Lower leg skin (tissue), 4 donors: ENCODE measurements at places on chromosomes 2 and 18.

- DNase-seq, result no peak
These were observed 585.0 kb upstream of the CHAC2 start for GRCh38 chr2:53182601-53183000.

DNA sequence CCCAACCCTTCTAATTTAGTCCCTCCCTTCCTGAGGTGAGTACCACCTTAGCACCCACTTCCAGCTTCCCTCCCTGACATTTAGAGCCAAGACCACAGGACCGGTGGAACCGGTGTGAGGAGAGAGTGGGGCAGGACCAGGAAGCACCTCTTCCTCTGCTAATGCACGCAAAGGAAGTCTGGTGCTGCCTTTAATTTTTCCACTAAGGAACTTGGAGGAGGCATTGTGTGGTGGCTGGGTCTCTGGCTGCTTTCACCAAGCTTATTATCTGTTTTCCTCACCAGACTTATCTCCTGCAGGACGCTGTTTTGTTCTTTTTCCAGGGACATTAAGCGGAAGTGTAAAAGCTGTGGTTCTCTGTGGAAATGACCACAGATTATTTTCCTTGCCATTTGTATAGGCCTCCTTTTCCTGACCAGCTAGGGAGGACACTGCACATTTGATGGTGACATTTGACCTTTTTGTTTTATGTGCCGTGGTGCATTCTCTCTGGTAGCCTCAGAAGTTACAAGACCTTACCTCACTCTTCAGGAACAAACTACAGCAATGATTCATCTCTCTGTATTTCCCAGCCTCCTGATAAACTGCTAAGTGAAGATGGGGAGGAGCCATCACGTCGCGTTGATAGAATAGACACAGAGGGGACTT is 39.8 kb upstream of the SPTBN1 start:
- no peak for DNase-seq

DNA sequence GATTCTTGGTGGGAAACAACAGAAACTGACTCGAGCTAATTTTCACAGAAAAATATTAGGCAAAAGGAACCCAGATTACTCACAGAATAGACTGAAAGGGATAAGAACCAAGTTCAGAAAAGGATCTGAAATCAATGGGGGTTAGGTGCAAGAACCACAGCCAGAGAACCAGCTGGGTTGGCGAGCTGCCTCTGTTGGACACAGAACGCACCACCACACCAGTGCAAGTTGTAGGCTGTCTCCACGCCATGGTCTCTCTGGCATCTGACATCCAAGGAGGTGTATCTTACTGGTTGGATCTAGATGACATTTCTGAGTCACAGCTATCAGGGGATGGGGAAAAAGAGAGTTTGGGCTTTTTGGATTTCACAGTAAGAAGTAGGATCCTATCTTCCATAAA is 18.6 kb upstream of the ONECUT2 start:
- DNase-seq, result no peak

DNA sequence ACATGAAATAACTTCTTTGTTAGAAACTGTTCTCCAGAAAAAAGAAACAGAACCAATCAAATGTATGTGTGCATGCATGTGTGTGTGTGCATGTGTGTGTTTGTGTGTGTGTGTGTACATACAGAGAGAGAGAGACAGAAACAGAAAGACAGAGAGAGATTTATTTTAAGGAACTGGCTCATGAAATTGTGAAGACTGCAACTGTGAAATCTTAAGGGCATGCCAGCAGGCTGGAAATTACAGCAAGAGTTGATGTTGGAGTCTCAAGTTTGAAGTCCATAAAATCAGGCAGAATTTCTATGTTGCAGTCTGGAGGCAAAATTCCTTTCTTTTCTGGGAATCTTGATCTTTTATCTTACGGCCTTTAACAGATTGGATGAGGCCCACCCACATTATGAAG is 168.9 kb upstream of the CDH20 start:
- DNase-seq, result no peak

DNA sequence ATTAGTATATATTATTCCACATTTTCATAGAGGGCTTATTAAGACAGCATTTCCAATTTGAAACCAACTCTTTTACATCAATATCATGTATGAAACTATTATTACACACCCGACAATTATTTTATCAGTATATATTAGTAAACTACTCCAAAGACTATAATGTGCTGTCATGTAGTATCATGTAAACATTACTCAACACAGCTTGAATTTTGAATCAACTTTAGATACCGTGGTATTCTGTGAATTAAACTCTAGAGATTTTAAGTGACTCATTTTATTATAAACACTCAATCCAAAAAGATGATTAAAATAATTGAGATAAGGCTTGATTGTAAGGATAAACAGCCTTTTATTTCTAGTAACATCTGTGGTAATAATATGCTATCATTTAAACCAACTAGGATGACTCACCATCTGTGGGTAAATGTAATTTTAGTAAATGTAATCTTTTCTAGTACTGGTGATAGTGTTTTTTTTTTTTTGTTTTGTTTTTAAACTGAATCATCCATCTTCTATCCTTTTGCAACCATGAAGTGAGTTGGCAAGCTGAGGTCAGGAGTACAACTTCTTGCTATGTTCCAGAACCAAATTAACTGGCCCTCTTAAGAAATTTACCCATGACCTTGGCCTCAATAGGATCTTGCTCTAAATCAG is 144.3 kb upstream of the SMAD7 start:
- no peak for DNase-seq
